ENCODE measurements at places on chromosomes 11 and 22.

DNA sequence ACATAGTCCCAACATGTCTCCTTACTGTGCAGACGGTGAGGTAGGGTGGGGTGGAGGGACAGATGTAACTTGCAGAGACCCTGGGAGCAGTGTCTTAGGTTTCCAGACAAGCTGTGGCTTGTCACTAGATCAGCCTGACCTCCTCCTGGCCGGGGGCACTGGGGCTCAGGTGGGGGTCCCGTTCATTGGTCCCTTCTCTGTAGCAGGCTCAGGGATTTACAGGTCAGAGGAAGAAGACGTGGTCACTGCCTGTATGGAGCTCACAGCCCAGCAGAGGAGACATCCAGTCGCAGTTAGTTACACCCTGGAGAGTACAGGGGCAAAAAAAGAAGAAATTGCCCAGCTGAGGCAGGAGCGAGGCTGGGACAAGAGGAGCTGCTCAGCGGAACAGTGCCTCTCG lies 22.0 kb upstream of the TUB start:
- no peak for DNase-seq

- DNase-seq, result no peak
These were observed 4.9 kb downstream of the KCNQ1 start for GRCh38 chr11:2449548-2450320.

DNA sequence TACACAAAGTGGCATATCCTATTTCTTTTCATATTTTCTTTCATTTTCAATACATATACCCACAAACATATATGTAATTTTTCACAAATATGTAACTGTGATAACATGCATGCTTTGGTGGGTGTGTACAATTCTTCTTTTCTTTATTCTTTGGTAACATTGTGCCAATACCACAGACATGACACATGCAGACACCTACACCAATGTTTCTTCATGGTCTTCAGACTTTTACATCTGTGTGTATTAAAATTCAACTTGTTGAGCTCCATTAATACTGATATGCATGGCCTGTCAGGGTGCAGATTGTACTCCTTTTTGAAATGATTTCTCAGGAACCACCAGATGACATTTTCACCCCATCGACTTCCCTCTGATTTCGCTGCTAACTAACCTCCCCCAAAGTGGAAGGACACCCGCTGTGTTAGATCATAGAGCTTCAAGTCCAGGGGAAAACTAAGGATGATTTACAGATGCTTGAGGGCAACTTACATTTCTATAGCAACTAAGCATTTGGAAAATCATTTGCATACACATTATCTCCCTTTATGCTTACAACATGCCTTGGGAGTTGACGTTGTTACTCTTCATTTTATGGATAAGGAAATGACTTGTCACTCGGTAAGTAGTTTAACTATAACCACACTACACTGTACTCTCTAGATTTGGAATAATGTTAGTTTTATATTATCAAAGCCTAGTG lies 10.5 kb upstream of the PANX3 start:
- DNase-seq, result no peak

DNA sequence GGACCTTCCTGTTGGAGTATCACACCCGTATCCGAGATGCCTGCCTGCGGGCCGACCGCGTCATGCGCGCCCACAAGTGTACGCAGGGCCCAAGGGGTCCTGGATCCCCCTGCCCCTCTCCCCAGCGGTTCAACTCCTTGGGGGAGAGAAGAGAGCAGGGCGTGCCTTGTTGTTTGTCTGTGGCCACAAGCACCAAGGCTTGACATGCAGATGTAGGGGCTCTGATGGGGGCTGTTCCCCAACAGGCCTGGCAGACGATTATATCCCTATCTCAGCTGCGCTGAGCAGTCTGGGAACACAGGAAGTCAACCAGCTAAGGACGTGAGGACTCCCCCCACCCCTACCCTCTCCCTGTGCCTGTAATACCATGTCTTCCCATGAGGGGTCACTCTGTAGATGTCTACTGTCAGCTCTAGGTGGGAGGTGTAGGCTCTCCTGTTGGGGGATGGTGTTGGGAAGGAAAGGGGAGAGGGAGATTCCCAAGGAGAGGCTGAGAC lies 6.8 kb downstream of the CFL1 start:
- DNase-seq, result no peak
